ENCODE measurements at places on chromosomes 16 and 17. TPM values are rescaled to one million over a fixed set of nuclear protein-coding genes. Genes with fewer than 3 reads are reported as not detected.

GRCh38 chr16:67733734-67734470 is 14.8 kb upstream of the GFOD2 start:
- no peak for DNase-seq

- peak; percentile 54 for DNase-seq
Measured at GRCh38 chr17:41492771-41493170, 3.1 kb upstream of the KRT36 start.

CD79B gene
- not detected for total RNA-seq

DNA sequence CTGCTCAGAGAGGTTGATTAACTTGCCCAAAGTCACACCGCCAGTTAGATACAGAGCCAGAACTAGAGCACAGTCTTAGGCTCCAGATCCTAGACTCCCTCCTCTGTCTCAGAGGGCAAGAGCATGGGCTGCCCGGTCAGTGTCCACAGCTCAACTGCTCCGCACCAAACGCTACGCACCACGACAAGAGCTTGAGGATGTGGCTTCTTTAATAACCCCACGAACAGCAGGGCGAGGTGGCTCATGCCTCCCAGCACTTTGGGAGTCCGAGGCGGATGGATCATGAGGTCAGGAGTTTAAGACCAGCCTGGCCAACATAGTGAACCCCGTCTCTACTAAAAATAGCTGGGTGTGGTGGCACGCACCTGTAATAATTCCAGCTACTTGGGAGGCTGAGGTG is 21.4 kb downstream of the FA2H start:
- DNase-seq: no peak

- no peak for DNase-seq
Measured at GRCh38 chr17:38797158-38797490, 2.2 kb downstream of the PIP4K2B start.

DNA sequence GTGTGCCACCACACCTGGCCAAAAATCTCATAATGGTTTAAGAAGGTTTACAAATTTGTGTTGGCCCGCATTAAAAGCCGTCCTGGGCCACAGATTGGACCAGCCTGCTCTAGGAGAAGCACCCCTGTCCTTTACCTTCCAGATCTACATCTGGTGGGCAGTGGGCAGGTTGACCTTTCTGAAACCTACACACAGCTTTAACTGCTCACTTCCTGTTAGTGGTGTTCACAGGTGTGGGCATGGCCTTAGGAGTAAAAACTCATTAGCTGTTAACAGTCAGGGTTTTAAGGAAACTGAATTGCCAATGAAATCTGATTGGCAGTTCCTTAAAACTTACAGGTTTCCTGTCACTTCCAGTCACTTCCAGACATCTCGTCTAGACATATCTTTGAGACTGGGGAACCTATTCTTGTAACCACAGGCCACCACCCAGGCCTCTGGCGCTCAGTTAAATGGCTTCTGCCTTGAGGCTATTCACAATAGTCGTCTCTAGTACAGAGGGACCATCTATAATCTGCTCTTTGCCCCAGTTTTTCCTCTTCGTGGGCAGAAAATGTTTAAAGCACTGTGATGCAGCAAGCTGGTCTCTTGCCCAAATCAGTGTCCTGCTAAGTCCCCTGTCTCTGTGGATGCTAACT is 29.3 kb downstream of the GNGT2 start:
- no peak for DNase-seq
